ENCODE measurements at places on chromosomes 4 and X.

DNA sequence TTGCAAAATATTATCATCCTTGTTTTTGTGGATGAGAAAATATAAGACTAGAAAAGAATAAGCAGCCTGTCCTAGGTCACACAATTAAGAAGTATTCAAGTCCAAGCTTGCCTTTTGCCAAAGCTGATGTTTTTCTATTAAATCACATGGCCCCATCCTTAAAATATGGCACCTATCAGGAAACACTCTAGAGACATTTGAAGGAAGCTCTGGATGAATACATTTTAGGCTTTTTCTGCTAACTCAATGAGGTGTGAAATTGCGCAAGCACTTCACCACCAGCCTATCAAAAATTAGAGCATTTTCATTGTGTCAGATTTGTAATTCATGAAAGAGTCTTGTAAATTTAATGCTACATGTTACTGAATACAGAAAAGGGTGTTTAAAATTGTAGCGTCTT is 251.1 kb upstream of the MAD2L1 start:
- no peak for DNase-seq

DNA sequence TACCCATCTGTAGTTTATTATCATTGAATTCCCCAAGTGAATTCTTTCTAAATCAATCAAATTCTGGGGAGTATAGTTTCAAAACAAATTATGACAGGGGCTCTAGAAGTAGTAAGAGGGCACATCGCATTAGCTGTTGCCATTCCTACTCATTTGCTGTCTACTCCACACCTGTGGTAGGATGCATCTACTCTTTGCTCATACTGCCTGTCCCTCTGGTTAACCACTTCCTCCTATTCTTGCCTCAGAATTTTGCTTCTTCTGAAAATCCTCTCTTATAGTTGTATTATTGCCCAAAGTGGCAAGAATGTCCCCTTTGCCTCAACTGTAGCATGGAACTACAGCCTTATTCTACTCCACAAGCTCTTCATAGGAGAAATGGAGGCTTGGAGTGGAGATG is 12.7 kb upstream of the DGKK start:
- no peak for DNase-seq

GRCh38 chr4:162104459-162105124 is 59.2 kb downstream of the FSTL5 start:
- DNase-seq: no peak

DNA sequence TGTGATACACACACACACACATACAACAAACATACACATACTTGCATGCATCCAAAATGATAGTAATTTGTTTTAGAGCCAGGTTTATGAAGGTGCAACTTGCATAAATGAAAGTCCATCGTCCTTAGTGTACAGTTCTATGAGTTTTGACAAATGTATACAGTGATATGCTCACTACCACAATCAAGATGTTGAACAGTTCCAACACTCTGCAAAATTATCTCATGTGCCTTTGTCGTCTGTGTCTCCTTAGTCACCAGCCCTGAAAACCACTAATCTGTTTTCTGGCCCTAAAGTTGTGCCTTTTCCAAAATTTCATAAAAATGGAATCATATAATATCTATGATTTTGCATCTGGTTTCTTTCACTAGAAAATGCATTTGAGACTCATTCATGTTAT is 67.8 kb upstream of the ANXA3 start:
- DNase-seq: no peak

- DNase-seq: no peak
Measured at GRCh38 chr4:58739275-58739674, 1629.1 kb upstream of the IGFBP7 start.

- DNase-seq: no peak
Measured at GRCh38 chr4:94160774-94161173, 46.9 kb upstream of the SMARCAD1 start.

GRCh38 chr4:20299515-20299914 is 47.8 kb downstream of the SLIT2 start:
- DNase-seq: no peak

GRCh38 chr4:67785528-67785927 is 31.3 kb upstream of the GNRHR start:
- DNase-seq: no peak

- DNase-seq: no peak
Measured at GRCh38 chrX:54920610-54921426, at the start of gene TRO. TRO (plus strand) TSS chrX:54920824; CDS start chrX:54922247, 1,423 bp downstream.

DNA sequence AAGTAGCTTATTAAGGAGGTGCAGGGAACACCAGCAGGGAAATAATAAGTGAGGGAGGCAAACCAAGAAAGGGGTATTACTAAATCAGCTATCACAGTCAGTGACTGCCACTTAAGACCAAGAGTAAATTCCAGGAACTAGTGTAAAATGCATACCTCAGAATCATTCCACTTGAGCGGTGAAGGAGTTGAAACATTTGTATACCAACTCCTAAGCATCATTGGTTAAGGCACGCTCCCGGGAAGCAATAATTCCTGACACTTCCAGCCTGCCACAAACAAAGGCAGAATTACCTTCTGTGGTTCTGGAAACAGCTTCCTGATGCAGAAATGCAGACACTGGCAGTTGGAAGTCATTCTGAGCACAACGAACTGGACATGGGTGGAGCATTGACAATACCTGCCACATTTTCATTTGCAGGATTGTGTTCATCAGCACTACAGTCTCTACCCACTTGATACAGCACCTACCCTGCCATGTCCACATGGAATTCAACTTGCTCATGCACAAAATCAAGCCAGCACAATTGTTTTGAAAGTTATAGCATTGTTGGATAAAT is 82.1 kb downstream of the PPP1R2C start:
- no peak for DNase-seq

- no peak for DNase-seq
Measured at GRCh38 chr4:72767618-72768302, 198.7 kb upstream of the ADAMTS3 start.

DNA sequence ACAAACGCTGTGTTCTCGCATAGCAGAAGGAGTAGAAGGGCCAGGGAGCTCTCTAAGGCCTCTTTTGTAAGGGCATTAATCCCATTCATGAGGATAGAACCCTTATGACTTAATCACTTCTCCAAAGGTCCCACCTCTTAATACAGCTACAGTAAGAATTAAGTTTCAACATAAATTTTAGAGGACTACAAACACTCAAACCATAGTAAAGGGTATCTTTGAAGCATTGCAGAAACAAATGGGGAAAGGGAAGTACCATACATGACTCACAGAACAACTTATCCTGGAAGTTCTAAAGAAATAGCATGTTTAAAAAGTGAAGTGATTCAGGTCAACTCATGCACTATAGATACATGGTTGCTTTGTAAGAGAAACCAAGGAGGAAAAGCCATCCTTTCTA is 680.8 kb downstream of the RPA4 start:
- DNase-seq: no peak

DNA sequence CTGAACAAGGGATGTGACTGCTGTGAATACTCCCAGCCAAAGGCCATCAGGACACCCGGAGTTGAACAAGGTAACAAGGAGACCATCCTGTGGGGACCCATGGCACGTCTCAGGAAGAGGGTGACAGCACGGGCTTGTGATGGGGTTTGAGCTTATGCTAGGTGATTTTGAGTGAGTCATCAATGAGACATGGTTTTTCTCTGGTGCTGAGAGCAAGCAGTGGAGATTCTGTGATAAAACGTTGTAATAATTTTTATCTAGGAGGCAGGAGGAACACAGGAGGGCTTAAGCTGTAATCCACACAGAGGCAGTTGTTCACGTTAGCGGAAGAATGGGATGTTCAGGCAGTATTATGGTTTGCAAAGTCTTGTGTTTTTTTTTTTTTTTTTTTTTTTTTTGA is 36.0 kb downstream of the TRIML1 start:
- DNase-seq: no peak

DNA sequence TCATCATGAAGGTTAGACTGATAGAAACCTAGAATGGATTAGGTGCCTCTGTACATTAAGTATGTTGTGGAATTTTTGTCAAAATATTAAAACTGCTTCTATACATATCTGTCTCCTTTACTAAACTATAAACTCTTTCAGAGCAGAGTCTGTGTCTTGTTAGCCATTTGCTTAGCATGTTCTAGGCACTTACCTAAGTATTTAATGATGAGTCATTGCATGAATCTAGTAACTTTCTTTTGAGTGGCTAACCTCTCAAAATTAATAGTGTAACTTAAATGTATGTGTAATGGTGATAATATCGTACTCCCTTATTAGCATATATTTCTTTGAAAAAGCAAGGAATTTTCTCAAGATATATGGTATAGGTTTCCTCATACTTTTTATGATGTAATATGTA is 57.8 kb downstream of the RAP1GDS1 start:
- no peak for DNase-seq

DNA sequence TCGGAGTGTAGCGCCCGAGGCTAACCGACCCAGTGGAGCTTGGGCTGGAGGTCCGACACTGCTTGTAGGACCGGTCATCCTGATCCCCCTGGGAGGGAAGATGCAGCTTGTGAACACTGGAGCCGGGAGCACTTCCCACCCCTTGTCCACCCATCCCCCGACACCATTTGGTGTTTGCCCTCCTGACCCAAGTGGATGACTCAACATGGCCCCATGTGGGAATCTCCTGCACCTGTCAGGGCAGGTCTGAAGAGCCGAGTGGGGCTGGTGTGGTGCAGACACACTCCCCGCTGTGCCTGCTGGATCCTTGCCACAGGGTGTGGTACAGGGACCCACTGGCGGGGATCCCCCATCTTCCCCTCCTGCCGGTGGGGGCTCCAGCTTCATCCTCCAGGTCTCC is 90.0 kb upstream of the AFAP1 start:
- no peak for DNase-seq

DNA sequence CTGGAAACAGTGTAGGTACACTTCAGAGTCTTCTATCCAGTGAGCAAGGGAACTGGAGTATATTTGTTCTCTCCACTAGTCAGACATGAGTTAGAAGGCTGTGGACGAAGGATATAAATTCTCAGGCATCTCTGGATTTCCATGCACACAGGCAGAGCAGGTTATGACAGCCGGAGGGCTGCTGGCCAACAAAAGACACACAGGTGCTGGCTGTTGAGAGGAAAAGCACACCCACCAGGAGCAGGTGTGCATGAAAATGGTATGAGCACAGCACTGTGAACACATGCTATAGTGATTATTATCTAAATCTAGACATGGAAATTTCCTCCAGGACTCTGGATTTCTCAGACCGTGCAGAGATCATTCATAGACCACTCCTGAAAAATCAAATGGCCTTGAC is 444.7 kb upstream of the RPS6KA3 start:
- no peak for DNase-seq

DNA sequence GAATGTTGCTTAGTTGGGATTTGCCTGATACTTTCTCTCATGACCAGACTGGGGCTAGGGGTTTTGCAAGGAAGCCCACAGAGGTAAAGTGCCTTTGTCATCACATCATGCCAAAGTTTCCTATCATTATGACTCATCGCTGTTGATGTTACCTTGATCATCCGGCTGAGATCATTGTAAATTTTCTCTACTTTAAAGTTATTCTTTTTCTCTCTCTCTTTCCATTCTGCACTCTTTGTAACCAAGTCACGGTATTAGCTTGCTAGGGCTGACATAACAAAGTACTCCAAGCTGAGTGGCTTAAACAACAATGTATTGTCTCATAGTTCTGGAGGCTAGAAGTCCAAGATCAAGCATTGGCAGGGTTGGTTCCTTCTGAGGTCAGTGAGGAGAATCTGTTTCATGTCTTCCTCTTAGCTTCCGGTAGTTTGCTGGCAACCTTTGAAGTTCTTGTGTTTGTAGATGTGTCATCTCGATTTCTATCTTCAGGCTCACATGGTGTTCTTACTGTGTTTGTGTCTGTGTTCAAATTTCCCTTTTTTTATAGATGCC is 113.0 kb downstream of the DTHD1 start:
- no peak for DNase-seq

- DNase-seq: no peak
Measured at GRCh38 chr4:2944091-2944482, 19.1 kb downstream of the NOP14 start.

GRCh38 chr4:925771-926500 is 6.2 kb downstream of the GAK start:
- no peak for DNase-seq

DNA sequence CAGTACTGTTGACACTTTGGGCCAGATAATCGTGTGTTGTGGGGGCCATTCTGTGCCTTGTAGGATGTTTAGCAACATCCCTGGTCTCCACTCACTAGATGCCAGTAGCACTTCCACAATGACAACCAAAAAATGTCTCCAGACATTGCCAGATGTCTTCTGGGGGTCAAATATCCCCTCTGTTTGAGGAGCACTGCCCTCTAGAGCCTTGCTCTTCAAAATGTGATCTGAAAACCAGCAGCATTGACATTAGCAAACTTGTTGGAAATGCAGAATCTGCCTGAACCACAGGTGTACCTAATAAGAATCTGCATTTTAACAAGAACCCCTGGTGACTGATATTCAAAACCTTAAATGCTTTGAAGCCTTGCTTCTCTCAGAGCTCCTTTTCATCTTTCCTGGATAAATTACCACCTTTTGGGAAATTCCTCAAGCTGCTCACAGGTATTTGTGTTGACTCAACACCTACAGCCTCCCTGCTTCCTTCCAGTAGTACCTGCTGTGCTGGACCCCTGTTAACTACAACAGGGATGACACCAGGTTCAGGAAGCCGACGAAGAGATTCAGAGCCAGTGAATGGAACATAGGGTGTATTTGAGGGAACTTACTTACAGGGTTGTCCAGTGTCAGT is 459.0 kb upstream of the NR3C2 start:
- no peak for DNase-seq

- DNase-seq: no peak
Measured at GRCh38 chr4:101119141-101119540, 228.2 kb downstream of the PPP3CA start.

GRCh38 chr4:11624370-11624769 is 195.7 kb upstream of the HS3ST1 start:
- DNase-seq: no peak

DNA sequence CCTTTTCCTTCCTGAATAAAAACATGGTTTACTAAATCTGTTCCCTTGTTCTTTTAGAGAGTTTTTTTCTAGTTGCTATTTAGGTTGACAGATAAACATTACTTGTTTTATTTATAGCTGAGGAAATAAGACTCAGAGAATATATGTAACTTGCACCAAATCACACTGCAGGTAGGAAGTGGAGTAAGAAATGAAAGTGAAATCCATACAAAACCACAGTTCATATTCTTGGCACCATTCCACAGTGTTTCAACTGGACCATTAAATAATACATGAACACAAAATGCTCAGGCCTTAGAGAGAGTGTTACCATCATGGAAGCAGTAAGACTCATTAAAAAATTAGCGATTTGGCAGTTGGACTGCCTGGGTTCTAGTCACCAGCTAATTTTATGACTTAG is 326.9 kb upstream of the SLIT2 start:
- no peak for DNase-seq

DNA sequence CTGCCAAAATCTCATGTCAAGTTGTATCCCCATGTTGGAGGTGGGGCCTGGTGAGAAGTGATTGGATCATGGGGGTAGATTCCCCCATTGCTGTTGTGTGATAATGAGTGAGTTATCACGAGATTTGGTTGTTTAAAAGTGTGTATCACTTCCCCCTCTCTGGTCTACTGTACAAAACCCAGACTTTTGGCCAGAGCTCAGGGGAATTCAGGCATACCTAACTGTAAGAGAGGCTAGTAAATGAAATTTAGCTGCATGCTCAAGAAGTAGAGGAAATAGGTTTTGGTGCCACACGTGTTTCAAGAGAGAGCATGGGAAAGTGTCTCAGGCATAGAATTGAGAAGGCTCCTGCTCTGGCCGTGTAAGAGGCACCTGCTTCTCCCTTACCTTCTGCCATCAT is 190.5 kb upstream of the GALNTL6 start:
- no peak for DNase-seq

Data from stimulated activated CD8-positive, alpha-beta memory T cell treated with anti-CD3 and anti-CD28 coated beads, Interleukin-4, amount 100 ng/mL, for 24 hours (primary cell).